ENCODE measurements at places on chromosomes 1 and 21.

- DNase-seq, result no peak
These were observed 23.2 kb upstream of the QSOX1 start for GRCh38 chr1:180131510-180131909.

DNA sequence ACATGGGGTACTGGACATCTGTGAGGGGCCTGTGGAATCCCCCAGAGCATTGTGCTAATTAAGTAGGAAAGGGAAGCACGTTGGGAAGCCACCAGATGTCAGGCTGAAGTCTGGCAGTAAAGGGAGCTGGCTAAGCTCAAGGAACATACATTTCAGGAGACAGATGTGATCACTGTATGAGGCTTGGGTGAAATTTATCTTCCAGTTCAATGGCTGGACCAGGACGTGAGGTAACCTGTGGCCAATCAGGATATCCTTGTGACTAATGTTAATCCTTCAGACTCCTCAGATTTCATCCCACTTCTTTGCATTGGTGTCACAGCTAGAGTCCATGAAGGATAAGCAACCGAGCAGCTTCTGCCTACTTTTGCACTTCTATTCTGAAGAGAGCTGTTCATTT lies 110.2 kb upstream of the APP start:
- no peak for DNase-seq

DNA sequence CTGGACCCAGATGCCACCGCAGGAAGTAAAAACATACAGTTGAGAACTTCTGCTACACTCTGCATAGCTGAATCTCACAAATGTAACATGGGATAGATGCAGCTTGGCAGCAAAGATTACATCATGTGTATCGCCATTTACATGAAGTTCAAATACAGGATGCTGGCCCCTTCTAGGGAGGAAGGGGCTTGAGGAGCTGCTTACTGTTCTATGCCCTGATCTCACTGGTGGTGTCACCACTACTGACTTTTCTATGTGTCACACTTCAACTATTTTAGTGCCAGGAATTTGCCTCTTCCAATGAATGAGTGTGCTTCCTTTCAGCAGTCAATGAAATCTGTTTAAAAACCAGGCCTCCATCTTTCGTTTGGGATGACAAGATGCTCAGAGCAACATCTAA lies 31.1 kb downstream of the MRAP start:
- no peak for DNase-seq

- no peak for DNase-seq
These were observed 1.8 kb downstream of the DNAJB4 start for GRCh38 chr1:78006521-78006920.
